Left ventricle myocardium inferior (tissue), 1 donor: ENCODE measurements at places on chromosomes 1 and 21.
A peak's percentile ranks its signal among the peaks of the same experiment; 100 is the strongest.

DNA sequence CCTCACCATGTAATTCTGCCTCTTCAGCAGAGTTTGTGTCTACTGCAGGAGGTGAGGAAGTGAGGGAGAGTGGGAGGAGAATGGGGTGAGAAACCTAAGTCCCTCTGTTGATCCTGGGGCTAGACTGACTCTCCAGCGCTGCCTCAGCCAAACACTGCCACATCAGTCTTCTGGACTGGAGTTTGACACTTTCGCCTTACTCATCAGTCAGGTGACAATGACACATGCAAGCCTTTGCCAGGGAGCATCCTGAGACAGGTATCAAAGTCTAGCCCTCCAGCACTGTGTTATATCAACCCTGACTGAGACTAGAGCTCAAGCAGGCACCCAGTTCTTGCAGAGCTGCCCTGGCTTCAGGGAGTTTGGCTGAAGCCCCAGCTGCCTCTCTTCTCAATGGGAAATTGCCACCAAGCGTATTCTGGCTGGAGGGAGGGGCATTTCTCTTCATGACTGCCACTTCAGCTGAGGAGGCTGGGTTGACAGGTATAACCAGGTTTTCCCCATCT lies 33.3 kb upstream of the SUCO start:
- DNase-seq: no peak

DNA sequence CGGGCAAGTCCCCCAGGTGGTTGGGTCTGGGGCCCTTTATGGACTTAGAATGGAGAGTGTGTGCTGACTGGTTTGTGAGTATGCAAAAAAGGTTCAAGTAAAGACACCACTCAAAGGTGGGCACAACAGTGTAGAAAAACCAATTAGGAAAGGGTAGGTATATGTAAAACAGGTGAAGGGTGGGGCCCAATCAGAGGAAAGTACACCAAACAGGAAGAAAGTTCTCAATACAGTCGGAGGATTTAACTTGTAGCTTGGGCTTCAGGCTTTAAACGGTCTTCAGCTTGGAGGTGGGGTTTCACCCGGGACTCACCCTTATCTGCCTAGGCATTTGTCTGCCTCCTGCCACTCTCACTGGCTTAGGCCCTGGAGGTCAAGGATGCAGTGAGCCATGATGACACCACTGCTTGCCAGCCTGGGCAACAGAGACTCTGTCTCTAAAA lies 6.8 kb upstream of the PUM1 start:
- DNase-seq: no peak

- no peak for DNase-seq
Measured at GRCh38 chr1:64948216-64948615, 18.1 kb downstream of the JAK1 start.

DNA sequence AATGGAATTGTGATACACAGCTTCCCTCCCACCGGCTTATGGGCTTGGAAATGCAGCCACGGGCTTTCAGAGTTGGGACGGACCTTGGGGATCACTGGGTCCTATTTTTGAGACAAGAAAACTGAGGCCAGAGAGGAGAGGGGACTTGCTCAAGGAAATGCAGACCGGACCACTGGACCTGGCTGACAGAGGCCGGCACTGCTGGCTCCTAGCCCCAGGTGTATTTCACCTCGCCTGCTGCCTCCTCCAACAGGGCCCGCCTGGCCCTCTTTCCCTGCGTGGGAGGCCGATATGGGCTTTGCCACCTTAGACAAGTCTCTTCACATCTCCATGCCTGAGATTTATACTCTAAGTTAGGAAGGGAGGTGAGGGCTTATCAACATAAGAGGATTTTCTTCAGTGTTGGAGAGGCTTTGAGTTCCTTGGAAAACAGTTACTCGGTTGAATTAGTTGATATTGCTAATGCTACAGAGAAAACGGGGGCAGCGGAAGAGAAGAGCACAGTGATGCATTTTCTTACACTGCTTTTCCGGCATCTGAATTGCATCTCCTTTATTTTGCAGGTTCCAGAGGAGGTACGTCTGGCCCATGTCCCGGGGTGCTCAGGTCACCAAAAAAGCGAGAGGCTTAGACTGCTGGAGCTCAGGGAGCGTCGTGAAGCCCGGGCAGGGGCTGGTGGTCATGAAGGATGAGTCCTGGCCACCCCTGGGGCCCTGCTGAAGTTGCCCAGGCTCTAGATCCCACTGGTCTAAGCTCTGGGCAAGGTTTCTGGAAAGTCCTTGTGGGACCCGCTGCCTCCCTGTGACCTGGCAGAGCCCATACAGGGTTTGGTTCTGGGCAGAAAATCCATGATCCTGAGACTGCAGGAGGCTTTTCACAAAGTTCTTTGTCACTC lies 44.7 kb downstream of the CAPN2 start:
- DNase-seq: no peak

- DNase-seq: no peak
Measured at GRCh38 chr1:119266386-119266785, 102.2 kb upstream of the HAO2 start.

DNA sequence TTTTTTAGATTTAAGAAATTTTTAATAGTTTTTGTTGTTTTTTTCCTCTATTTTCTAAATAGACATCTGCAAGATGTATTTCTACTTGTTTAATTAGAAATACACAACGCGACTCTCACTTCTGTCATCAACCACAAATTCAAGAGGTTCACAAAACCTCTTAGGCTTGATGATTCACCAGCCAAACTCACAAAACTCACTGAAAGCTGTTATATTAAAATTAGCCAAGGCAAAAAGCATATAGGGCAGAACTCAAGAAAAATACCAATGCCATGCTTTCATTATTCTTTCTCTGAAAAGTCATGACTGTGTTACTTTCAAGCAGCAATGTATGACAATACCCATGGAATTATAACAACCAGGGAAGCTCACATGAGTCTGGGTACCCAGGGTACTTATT lies 487.0 kb upstream of the RGS18 start:
- no peak for DNase-seq

DNA sequence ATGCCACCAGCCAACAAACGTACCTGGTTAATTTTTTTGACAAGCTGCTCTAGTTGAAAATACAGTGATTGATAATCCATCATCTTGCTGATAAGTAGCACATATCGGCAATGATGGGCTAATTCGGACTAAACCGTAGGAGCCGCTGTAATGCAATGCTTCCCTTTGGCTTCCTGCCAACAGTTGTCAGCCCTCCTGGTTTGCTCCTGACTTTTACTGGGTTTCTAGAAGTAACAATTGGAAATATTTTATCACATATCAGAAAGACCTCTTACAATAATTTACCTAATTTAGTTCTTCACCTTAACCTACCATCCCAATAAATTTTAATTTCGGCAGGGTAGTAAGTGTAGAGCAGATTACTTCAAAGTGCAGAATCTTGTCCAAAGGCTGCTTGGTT lies 148.5 kb downstream of the DHRS3 start:
- DNase-seq: no peak

DNA sequence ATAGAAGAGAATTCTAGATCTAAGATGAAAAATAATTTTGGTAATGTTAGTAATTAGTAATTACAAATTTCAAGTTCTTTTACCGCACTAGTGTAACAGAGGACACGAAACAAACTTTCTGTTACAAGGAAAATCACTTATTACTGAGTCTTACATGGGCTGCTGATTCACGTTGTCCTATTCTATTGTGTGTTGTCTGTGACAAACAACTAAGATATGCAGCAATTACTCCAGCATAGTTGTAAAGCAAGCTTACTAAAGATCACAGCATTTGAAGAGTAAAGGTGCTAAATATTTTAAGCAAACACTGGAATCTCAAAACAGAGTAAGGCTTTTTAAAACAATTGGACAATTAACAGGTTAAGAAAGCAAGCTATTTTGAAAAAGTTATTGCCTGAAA lies 502.3 kb downstream of the KCNT2 start:
- DNase-seq: no peak

GRCh38 chr21:17454315-17455027 lies 58.4 kb upstream of the CXADR start:
- peak; percentile 20 for DNase-seq

DNA sequence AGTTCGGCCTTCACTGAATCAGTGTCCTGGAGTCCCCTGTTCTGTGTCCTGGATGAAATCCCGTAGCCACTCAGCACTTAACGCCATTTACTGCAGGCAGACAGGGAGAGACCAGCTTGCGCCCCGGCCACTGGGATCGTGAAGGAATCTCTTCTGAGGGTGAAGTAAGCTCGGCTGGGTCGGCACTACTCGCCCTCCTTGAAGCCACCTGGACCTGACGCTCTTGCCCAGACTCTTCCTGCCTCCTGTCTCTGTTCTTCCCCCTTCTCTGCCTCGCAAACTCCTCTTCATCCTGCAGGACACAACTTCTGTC lies 99.9 kb upstream of the ZBTB40 start:
- DNase-seq: no peak

GRCh38 chr1:180231936-180232335 lies 1.9 kb downstream of the LHX4 start:
- DNase-seq: no peak

DNA sequence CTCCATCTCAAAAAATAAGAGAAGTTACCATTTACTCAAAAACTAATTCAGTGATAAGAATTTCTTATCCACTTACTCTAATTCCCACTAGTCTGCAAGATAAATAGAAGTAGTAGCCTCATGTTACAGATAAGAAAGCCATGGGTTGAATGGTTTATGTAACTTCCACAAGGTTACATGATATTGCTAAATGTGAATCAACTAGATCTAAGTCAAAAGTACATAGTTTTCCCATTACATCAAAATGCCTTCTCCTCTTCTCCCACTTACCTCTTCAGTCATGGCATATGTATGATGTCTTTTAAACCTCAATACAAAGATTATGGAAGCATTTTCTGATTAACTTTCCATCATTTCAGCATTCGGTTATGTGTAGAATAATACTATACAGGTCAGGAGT lies 108.5 kb downstream of the ASH1L start:
- DNase-seq: no peak

- DNase-seq: peak; percentile 61
Measured at GRCh38 chr1:186082235-186082937, 292.7 kb downstream of the TPR start.

DNA sequence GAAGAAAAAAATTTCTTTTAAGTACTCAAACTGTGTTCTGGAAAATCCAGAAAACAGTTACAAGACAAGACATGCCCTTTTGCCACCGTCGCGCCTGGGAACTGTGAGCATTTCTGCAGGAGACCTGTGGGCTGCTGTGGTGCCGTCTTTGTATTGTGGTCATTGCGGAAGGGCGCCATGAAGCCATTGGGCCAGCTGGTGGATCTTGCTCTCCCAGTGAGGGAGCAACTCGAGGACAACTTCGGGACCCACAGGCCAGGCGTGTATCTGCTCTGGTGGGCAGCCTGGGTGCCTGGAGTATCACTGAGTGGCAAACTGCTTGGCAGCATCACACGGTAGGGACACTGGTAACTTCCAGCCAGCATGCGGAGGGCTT lies 3.8 kb upstream of the THEMIS2 start:
- DNase-seq: no peak

- DNase-seq: no peak
Measured at GRCh38 chr1:160795951-160796383, at the start of gene LY9. Gene LY9 (plus strand): TSS chr1:160796174. CDS start chr1:160796188, 14 bp downstream.

DNA sequence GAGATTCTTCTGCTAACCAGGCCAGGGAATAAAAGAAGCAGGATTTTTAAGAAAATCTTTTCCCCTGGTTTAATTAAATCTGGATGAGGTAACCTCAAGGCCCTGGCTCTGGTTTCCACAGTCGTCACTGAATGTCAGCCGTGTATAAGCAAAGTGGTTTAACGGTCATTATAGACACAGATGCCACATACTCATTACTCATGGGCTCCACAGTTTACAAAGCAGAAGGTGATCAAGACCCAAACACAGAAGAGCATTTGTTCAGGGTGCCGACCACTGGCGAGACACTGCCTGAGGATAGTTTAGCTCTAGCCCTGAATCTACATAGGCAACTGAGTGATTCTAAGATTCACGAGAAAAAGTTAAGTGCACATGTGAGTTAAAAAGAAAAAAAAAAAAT lies 27.8 kb upstream of the RAP1GAP start:
- no peak for DNase-seq

GRCh38 chr1:205369701-205370123 lies 13.0 kb upstream of the KLHDC8A start:
- no peak for DNase-seq

DNA sequence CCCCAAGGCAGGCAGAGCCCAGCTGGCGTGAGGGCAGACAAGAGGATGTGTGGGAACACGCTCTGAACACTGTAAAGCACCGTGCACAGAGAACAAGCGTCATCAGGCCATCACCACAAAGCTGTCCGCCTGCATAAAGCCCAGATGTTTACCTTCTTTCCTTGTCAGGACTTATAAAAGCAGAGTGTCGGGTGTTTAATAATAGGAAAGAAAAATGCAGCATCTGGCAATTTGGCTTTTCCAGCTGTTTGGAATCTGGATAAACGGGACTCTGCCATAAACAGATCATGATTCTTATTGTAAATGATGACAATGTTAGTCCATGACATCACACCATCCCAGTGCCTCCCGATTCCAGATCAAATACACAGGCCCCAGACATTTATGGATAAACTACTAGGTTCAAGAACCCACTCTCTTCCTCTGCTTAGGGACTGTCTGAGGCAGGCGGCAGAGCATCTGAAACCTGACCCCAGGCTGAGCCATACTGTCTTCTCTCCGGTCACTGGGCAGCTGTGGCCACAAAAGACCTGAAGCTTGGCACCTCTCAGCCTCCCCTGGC lies 4.2 kb downstream of the GLIS1 start:
- no peak for DNase-seq

DNA sequence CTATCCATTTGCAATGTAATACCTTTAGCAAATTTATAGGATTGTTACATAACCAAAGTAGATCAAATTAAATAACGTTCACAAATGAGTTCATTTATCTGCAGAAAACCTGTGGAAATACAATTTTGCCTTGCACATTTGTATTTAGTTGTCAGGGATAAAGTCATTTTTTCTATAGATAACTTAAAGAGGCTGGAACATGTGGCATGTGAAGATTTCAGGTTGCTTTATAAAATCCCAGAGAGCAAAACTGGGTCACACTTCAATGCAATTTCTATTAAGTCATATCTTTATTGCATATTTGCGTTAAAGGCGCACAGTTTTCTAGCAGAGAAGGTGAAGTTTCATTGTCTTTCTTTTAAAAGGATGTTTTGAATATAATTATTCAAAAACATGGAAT lies 342.4 kb downstream of the USP25 start:
- DNase-seq: no peak

- DNase-seq: no peak
Measured at GRCh38 chr1:167272369-167272957, 51.8 kb downstream of the POU2F1 start.

DNA sequence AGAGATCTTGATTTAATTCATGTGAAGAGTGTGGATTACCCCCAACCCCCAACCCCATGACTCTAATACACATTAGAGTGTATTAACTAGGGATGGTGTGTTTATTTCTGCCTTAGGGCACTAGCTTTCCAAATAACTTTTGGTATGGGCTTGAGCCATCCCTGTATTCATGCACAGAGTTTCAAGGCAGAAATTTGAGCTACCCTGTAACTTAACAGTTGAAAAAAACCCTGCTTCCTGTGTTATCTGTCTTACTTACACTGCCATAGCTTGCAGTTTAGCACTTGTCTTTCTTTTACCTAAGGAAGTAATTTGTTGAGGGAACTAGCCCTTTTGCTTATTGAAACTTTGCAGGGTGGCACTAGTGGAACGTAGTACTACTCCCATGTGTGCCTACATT lies 6.3 kb downstream of the SRSF11 start:
- DNase-seq: no peak

- DNase-seq: no peak
Measured at GRCh38 chr21:45064618-45065399, 9.6 kb upstream of the ADARB1 start.

GRCh38 chr1:114551400-114551799 lies 30.0 kb downstream of the BCAS2 start:
- no peak for DNase-seq
